ENCODE measurements at places on chromosomes 1 and 21. TPM values are rescaled to one million over a fixed set of nuclear protein-coding genes. Genes with fewer than 3 reads are reported as not detected.
A peak's percentile ranks its signal among the peaks of the same experiment; 100 is the strongest.

GRCh38 chr1:7468248-7468647, 302.8 kb upstream of the VAMP3 start:
- peak; percentile 22 for DNase-seq

- DNase-seq, result peak; percentile 76
Observed at GRCh38 chr1:183711741-183712361, 58.7 kb upstream of the APOBEC4 start.

DNA sequence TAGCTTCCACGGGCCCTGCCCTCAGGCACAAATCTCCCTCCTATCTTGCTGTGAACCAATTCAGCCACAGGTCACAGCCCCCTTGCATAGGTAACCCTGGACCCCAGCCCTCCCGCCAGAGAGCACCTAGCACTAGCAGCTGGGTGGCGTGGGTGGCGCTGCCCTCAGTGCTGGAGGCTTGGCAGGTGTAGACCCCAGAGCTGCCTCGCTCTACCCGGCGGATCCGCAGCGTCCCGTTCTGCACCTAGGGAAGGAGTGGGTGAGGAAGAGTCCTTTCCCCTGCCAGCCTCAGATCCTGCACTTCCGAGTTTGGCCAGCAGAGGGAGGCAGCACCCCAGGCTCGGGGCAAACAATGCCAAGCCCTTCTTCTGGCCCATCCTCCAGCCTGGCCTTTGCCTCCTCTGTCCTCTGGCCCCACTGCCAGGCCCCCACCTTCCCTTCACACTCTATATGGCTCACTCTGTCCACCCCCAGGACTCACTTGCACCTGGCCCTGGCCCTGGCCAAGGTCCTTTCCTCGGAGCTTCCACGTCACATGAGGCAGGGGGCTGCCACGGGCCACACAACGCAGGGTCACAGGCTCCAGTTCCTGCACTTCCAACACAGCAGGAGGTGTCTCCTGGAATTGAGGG, 9.0 kb downstream of the IGSF9 start:
- DNase-seq, result no peak

DNA sequence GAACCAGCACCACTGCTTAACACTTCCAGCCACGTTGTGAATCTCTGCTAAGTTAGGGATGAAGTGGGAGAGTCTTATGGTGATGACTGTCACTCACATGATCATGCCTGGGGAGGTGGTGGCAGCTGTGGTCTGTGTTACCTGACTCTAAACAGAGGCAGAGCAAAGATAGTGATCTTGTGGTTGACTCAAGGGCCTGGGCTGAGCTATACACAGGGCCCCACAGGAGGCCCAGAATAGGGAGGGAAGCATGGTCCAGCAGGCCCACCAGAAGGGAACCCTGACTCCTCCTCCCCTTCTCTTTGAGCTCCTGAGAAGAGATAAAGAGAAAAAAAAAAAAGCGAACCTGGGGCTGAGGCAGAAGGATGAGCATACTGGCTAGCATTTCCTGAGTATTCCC, 55.0 kb downstream of the PLXNA2 start:
- DNase-seq, result peak; percentile 90

DNA sequence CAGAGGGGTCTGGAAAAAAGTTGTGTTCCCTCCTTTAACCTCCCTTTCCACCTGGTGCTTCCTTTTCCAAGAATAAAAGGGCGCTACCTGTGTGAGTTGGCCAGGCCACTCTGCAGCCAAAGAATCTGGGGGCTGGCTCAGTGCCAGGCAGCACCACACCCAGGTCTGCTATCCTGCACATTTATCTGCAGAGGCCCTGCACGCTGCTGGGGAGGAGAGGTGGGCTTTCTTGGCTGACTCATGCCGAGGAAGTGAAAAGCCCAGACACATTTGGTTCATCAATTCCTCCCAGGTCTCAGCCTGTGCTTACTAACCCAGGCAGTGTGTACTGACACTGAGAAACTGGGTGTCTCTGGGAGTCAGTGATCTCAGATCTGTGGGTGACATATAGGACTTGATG, 79.8 kb upstream of the F3 start:
- peak; percentile 74 for DNase-seq

DNA sequence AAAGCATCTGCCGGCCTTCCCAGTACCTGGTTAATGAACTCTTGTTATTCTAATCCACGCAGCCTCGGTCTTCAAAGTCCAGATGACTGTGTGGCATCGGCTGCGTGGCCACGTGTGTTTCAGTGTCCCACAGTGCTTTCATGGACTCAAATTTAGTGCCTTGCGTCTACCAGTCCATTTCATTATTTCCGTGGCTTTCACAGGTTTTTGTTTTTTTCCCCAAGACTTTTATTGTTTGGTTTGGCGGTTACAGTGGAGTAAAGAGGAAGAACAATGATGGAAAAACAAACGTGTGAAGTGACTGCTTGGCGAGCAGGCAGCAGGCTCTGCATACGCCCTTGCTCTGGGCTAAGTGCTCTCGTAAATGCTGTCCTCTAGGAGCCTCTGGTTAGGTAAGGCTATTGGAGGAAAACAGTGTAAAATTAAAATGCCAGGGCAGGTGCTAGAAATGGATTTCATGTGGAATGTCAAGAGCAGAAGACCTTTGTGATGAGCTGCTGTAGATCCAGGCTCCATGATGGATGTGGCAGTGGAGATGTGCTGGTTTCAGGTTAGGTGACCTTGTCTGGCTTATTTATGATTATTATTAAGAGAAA, 536.3 kb downstream of the KIF26B start:
- no peak for DNase-seq

GRCh38 chr1:98556521-98557158, 104.9 kb upstream of the SNX7 start:
- DNase-seq, result peak; percentile 36

DNA sequence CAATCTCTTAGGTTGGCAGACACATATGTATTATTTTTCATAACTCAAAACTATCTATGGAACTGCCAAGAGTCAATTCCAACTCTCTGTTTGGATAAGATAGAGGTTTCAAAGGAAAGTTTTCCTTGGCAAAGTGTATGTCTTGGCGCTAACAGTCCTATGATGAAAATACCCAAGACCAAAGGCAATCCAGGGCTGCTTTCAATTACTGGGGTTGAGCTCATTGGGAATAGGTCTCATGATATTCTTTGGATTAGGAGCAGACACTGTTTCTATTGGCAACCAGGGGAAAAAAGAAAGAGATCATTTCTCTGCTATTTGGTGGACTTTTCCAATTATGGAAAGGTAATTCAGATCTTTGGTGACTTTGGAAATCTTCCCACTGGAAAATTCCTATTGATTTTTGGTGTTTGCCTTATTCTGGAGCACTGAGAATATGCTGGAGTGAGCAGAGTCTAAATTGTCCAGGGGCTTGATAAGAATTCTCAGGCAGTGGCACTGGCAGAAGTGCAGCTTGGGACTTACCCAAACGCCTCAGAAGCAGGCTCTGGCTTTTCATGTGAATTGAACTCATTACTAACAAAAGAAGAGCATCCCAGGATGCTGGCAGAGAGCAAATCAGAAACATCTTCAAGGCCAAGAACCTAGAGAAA, 20.4 kb upstream of the PLXNA2 start:
- no peak for DNase-seq

FAM163A gene
- not detected for total RNA-seq

GABPA gene
- total RNA-seq, result 19.0 TPM

HPCA gene
- total RNA-seq, result not detected

TMEM50A gene
- total RNA-seq, result 124 TPM

Measured in RPMI7951 (cell line).